Right atrium auricular region (tissue), 2 donors: ENCODE measurements at places on chromosomes 1 and 21. TPM values are rescaled to one million over a fixed set of nuclear protein-coding genes. Genes with fewer than 3 reads are reported as not detected.
A peak's percentile ranks its signal among the peaks of the same experiment; 100 is the strongest.

DNA sequence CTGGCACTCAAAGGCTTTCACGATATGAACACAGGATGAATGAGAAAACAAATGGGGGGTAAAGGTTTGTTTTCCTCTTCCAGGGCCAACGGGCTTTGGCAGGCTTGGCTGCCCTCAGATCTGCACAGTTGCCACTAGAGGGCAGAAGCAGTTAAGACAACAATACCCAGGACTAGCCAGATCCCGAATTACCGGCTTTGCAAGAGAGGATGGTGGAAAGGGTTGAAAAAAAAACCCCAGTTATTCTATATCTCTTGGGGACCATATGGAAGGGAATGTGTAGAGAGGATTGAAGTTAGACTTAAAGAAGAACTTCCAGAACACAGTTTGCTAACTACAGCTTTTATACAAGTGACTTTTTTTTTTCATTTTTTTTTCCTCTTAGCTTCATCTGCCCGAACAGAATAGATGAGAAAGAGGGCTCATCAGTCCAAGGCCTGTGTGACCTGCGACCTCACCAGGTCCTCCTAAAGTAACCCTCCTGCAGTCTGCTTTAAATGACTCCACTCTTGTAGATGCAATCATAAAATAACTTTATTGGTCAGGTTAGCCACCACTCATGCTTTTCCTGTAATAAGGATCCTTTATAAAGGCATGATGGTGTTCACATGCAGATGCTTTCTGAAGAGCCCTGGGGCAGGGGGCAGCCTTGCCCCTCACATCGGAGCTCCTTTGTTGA lies 10.7 kb downstream of the FMOD start:
- peak; percentile 81 for DNase-seq

- DNase-seq: no peak
These were observed 67.9 kb downstream of the CACNA1E start for GRCh38 chr1:181551249-181551648.

DNA sequence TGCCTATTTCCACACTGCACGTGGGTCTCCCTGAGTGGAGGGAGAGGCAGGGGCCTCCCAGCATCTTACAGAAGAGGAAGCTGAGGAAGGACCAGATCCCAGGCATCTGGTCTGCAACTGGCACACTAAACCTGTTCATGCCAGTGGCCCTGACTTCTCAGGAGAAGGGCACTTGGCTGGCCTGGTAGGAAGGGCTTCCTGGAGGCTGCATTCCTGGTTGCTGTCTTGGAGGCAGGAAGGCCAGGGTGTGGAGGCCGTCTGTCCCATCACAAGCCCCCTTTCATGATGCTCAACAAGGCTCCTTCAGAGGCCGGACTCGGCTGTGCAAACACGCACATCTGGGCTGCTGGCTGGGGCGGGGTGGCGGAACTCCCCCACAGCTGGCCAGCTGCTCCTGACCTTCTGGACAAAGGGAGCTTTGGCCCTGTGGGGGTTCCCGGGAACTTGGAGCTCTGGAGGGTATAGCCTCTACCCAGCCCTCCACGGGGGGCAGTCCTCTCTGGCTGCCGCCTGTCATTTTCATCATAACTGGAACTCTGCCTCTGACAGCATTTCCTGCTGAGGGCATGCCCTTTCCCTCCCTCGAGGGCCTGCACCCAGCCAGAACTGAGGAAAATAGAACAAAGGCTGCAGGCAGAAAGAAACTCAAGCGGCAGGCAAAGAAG lies 39.2 kb upstream of the POU3F1 start:
- no peak for DNase-seq

- DNase-seq: no peak
These were observed 1016.1 kb downstream of the KCNT2 start for GRCh38 chr1:195591917-195592672.

GRCh38 chr1:221805121-221805520 lies 63.2 kb upstream of the DUSP10 start:
- no peak for DNase-seq

DNA sequence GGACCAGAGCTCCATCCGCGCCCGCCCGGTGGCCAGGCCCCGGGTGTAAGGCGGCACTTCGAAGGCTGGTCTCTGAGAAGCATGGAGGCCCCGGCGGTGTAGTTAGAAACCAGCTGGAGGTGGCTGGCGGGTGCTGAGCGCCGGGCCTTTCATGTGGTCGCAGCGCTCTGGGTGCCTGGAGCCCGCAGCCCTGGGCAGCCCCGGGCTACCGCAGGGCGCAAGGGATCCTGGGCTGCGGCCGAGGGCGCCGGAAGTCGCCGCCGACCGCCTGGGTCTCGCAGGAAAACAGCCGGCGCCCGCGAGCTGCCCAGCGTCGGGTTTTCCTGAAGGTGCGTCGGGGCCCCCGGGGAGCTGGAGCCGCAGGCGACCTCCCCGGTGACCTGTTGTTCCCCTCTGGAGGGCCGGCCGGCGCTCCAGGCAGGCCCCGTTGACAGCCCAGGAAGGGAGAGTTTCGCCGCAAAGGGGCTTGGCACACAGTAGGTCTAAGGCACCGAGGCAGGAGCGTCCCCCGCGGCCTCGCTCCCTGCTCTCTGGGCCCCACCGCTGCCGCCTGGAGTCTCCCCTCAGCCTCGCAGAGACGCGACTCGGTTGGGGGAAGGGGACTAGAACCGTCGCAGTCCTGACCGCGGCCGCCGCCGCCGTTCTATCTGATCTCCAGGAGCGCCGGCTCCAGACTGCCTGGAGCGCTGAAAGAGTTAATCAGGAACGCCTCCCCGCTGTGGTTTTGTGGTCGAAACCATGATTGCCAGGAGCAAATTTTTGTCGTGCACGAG lies 2.7 kb downstream of the GRHL3 start:
- DNase-seq: no peak

GRCh38 chr1:39919545-39919944 lies 17.8 kb upstream of the MYCL start:
- DNase-seq: no peak

DNA sequence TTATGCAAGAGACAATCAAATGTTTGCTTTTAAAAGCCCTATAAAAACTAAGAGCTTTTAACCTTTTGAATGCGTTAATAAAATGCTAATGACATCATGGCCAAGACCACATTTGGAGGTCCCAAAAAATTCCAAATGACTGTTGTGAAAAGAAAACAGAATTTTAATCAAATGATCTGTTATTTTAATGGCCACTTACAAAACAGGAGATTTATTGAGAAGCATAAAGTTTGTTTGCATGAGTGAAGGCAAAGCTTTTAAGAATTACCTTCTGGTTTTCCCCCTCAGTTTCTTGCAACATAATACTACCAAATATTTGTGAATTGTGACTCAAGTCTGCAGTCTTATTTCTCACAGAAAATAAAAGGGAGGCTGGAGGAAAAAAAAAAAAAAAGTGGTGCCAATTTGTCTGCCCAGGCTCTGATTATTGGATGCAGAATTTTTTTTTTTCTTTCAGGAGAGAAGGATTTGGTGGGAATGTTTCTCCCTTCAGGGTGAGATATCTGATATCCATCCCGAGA lies 60.7 kb downstream of the GORAB start:
- DNase-seq: no peak

DNA sequence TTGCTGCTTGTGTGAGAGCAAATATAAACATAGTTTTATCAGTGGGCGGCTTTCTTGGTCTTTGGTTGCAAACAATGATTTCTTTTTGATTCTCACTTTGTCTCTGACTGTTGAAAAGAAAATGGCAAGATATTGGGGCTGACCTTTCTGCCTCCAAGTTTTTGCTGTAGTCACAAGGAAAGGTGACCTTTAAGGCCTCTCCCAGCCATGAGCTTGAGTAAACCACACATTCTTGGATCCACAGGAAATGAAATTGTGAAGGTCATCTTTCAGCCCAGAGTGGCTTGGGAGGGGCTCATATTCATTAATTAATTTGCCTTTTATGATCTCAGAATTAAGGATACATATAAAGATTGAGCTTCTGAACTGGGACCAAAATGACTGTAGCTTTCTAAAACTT lies 241.6 kb downstream of the BACH1 start:
- no peak for DNase-seq

Gene CORT
- total RNA-seq: not detected

- DNase-seq: peak; percentile 88
These were observed 64.6 kb downstream of the SIK1 start for GRCh38 chr21:43362321-43362791.

- no peak for DNase-seq
These were observed 241.1 kb upstream of the B3GALT2 start for GRCh38 chr1:193427524-193427923.

GRCh38 chr1:25571522-25571970 lies 28.1 kb downstream of the LDLRAP1 start:
- no peak for DNase-seq

- DNase-seq: no peak
These were observed 5.9 kb upstream of the NUF2 start for GRCh38 chr1:163315773-163316374.

GRCh38 chr1:33248244-33248643 lies 8.0 kb upstream of the ZNF362 start:
- DNase-seq: no peak

DNA sequence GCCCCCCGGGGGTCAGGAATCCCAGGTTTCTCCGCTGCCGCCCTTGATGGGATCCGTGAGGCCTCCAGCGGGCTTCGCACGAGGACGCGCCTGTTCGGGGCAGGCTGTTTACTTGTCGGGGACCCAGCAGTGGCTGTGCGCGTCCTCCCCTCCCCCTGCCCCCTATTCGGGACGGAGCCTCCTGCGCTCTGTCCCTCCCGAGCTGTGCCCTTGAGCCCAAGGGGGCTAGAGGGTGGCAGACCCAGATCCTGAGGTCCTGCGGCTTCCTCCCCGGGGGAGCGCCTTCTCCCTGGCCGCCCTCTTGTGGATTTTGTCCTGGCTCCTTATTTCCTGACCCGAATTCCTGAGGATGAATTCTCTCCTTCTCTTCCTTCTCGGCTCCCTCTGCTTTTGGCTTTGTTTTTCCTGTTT lies 38.4 kb downstream of the PIK3CD start:
- no peak for DNase-seq

Gene TINAGL1
- total RNA-seq: 264 TPM

- peak; percentile 88 for DNase-seq
These were observed 1.5 kb downstream of the TRIM62 start for GRCh38 chr1:33180226-33180910.

- no peak for DNase-seq
These were observed 34.0 kb downstream of the SLC45A1 start for GRCh38 chr1:8351693-8352470.

Gene FAM110D
- 4.3 TPM for total RNA-seq
